ENCODE measurements at places on chromosomes 5 and 9. TPM values are rescaled to one million over a fixed set of nuclear protein-coding genes. Genes with fewer than 3 reads are reported as not detected.

- DNase-seq: peak; percentile 14
These were observed 11.3 kb downstream of the FOXD1 start for GRCh38 chr5:73437101-73437776.

GRCh38 chr9:89814340-89815040, 209.7 kb downstream of the GADD45G start:
- DNase-seq: no peak

GRCh38 chr9:85443190-85443598, 298.6 kb downstream of the AGTPBP1 start:
- no peak for DNase-seq

DNA sequence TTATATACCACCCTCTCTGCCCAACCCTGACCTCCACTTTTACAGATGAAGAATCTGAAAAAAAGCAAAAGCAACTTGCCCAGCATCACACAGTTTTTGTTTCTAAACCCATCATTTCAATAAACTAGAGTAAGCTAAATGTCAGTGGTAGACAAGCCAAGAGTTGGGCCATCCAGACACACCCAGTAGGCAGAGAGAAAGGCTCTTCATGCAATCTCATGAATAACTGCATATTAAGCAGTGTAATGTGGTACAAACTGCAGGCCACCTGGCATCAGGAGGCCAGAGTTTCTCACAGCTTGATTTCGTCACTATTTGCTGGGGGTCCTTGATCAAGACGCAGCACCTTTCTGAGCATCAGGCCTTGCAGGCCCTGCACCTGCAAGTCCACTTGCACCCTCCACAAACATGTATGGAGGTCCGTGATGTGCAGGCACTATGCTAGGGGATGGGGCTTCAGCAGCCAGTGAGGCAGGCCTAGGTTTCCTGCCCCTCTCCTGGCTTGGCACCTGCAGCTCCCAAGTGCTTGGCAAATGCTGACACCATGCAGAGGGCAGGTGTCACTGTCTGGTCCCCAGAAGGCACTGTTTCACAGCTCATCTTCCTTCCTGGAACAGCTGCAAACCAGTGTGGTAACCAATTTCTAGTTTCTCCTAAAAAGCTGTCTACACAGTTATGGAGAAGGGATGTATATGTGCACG, 29.8 kb downstream of the ADAM19 start:
- no peak for DNase-seq

- no peak for DNase-seq
These were observed 18.4 kb downstream of the ENC1 start for GRCh38 chr5:74622122-74622521.

- no peak for DNase-seq
These were observed 22.1 kb downstream of the MCIDAS start for GRCh38 chr5:55205001-55205400.

- DNase-seq: no peak
These were observed 18.5 kb downstream of the CAMSAP1 start for GRCh38 chr9:135888766-135889394.

DNA sequence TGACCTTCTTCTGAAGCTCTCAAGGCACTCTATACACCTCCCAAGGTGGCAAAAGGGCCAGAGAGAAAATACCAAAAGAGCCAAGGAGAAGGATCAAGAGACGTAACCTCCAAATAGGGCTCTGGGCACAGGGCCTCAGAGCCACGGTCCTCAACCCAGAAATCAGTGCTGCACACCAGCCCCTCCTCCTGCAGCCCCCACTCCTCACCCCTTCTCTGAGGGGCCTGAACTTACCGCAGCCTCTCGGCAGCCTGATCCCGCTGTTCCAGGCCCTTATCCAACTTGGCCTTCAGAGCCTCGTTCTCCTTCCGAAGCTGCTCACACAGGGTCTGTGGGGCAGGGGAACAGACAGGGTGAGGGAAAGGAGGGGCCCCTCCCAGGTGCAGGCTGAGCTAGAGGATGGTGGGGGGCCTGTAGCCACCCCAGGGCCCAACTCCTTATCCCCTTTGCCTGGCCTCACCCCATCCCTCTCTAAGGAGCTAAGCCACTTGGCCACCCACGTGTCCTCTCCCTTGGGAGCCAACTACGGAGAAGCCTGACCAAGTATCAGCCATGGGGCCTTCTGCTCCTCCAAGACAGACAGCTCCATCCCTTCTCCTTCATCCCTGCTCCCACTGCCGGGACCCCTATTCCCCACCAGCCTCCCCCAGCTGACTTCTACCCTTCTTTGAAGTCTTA, 28.8 kb downstream of the TNIP1 start:
- no peak for DNase-seq

DNA sequence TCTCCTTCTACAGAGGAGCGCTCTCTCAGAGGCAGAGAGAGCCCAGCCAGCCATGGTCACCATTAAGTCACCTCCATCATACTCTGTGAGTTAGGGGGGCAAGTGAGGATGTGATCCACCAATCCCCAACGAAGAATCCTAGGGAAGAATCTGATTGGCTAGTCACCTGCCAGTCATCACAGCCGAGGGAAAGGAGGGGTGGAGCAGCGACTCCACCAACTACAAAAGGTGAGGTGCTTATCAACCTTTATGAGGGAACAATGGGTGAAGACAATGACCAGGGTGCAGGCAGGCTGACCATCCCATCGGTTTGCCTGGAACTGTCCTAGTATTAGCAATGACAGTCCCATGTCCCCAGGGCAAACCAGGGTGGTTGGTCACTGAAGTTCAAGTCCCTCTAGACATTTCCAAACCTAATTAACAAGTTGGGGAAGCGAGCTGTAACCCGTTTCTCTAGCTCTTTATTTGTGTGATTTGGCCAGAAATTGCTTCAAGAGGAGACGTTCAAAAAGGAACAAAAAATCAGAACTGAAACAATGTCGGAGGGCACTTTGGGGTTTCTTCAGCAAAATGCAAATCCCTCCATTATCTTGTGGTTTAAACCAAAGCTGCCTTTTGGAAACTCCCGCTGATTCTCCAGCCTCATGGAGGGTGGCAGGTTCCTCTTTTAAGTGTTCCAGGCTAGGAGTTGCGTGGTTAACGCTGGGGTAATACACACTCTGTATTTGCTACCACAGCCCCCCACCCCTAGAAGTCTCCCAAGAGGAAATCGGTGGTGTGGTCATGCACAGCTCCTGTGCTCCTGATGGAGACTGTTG, 18.8 kb upstream of the FCN1 start:
- peak; percentile 80 for DNase-seq

- no peak for DNase-seq
These were observed 77.8 kb downstream of the C9orf153 start for GRCh38 chr9:86181379-86182315.

DNA sequence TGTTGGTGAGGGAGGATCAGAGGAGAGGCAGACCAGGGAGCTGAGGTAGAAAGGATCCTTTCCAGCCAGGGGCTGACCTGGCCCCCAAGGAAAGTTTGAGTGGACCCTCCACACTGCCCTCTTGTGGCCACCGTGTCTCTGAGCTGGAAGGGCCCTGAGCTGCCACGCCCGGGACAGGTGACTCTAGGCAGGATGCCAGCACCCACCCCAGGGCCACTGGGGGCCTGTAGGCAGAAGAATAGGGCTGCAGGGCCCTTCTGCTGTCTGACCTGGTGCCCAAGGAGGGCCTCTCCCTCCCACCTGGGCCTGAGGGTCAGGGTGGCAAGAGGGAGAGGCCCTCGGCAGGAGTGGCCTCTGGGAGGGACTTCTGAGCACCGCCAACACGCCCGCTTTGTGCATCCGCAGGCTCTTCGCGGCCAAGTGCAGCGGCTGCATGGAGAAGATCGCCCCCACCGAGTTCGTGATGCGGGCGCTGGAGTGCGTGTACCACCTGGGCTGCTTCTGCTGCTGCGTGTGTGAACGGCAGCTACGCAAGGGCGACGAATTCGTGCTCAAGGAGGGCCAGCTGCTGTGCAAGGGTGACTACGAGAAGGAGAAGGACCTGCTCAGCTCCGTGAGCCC, 76.8 kb downstream of the LMX1B start:
- peak; percentile 39 for DNase-seq

DNA sequence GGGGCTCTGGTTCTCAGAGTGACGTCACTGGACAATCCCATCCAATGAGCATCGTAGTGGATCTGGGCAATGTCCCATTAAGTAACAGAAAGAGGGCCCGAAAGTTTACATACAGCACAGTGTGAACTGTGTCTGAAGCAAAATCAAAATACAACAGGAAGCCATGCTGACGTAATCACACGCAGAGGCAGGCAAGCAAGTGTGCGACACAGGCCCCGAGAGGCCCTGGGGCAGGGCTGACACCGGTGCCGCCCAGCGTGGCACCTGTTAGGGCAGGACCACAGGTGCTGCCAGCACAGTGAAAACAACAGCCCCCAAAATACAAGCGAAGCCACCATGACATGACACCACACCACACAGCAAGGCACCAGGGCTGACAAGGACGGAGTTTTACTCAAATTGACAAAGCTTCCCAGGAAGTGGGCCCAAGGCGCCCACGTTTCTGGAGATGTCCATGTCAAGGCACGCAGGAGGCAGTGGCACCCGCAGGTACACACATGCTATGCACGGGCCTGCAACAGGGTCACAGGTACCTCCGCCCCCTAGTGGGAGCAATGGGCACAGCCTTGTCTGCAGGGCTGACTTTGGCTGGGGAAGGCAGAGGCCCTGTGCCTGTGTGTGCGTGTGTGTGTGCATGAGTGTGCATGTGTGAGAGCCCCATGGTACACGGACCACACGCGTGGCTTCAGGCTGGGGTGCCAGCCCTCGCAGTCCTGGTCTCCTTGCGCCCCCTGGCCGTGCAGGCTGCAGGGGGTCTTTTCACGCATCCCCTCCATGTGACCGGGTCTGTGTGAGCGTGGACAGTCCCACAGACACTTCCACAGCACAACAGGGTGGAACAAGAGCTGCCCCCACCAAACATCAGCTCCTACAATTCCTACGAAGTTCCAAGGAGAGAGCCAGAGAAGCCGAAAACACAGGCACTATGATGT, 19.6 kb downstream of the QSOX2 start:
- DNase-seq: peak; percentile 89

- DNase-seq: no peak
These were observed 195.5 kb upstream of the CLINT1 start for GRCh38 chr5:158054223-158055110.

- DNase-seq: peak; percentile 0
These were observed 263.2 kb downstream of the DMAC1 start for GRCh38 chr9:7536310-7536939.

GRCh38 chr5:178462816-178463215, 127.4 kb downstream of the COL23A1 start:
- DNase-seq: no peak

- no peak for DNase-seq
These were observed 960 bp downstream of the NR2F1 start for GRCh38 chr5:93583768-93584595.

DNA sequence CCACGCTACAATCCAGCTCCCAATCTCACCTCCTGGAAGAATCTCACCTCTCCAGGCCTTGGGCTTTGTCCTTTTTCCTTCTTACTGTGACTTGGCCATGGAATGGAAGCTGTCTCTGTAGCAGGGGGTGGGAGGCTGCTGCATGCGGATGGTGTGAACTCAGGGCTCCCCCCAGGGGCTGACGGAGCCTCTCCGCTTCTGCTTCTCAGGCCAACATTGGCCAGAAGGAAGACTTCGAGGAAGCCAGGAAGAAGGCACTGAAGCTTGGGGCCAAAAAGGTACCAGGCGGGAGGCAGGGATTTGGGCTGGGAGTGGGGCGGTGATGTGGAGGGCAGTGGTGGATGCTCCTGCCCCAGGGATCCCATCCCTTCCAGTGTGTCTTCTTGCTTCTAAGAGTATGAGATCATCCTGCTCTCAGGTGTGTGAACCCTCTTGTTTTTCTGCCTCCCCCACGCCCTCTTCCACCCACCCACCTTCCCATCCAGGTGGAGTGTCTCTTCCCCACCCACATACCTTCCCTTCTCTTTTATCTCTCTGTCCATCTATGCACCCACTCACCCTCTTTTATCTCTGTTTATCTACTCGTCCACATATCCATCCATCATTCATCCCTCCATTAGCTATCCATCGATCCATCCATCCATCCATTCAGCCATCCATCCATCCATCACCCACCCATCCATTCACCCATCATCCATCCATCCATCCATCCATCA, 9.5 kb downstream of the ASS1 start:
- DNase-seq: no peak

DNA sequence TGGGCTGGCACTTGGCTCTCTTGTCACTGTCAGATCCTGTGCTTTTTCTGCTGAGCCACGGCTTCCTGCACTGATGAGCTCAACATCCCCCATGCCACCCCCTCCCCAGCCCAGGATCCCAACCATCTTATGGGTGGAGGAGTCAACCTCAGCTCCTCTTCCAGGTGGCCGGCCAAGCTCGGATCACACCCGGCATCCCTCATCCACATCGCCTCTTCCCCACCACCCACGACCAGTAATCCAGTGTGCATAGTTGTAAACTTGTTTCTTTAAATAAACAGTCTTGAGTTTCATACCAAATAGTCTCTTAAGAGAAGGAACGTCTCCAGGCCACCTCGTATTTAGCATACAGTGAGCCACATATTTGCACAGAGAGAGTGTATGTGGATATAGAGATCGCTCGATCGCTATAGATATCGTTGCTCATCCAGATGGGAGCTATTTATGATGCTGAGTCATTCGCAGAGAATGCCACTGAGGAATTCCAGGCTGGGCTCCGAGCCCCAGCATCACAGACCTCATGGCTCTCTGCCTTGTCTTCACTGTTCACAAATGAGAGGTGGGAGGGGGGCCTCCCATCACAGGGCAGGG, 61.8 kb upstream of the CPLX2 start:
- no peak for DNase-seq

DNA sequence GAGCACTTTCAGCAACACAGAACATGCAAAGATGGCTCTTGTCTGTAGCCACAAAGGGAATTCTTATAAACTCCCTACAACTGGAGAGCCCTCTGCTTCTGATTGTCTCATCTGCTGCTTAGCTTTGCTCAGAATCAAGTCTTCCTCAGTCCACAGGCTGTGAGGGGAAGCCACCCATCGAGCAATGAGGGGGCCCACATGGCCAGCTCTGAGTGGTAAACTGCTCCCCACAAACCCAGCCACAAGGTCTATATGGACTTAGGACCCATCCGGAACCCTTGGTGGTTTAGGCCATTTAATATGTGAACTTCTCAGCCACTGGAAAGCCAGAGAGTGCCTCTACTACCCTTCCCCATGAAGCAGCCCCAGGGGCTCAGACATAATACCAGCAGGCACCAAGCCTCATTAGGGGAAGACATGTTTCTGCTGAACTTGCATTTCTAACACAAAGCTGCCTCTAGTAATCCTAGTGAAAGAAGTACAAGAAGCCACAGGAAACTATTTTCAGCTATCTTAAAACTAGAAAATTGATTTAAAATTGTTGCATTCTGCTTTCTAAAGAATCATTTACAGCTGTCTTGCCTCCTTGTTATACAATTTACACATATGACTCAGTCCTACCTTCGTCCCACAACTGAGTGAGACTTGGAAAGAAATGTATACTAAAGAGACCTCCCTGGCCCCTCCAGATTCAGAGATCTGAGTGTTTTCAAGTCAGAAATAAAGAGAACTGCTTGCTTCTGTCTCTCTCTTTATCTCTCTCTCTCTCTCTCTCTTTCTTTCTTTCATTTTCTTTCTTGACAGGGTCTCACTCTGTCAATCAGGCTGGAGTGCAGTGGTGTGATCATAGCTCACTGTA, 90.2 kb downstream of the ESM1 start:
- no peak for DNase-seq

Gene PCDHA3
- not detected for polyA plus RNA-seq

Gene NMUR2
- not detected for polyA plus RNA-seq

Gene DOCK8
- 75.7 TPM for polyA plus RNA-seq

Gene OR13C4
- polyA plus RNA-seq: not detected

Gene SMIM3
- polyA plus RNA-seq: 0.35 TPM
